ENCODE measurements at places on chromosomes 3 and 15.

- no peak for DNase-seq
Observed at GRCh38 chr3:62052331-62052730, 321.0 kb downstream of the FEZF2 start.

GRCh38 chr3:44334326-44334725 lies 4.2 kb upstream of the TCAIM start:
- DNase-seq: no peak

- DNase-seq: peak; percentile 50
Observed at GRCh38 chr3:188385295-188385694, 231.3 kb downstream of the LPP start.

DNA sequence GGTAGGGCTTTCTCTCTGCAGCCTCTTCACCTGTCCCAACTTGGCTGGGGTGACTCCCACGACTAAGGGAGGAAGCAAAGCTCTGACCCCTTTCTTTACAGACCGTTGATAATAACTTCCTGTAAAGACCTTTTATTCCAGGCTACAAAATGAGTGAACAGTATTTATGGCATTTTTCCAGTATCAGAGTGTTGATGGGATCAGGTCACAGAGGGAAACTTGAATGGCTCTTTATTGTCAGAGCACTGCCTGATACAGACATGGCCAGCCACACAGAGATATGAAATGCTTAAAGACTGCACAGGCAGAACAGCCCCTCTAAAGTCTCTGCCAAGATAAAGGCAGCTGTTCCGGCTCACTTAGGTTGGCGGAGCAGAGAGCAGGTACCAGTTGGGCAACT lies 1033.9 kb upstream of the NR2F2 start:
- no peak for DNase-seq

DNA sequence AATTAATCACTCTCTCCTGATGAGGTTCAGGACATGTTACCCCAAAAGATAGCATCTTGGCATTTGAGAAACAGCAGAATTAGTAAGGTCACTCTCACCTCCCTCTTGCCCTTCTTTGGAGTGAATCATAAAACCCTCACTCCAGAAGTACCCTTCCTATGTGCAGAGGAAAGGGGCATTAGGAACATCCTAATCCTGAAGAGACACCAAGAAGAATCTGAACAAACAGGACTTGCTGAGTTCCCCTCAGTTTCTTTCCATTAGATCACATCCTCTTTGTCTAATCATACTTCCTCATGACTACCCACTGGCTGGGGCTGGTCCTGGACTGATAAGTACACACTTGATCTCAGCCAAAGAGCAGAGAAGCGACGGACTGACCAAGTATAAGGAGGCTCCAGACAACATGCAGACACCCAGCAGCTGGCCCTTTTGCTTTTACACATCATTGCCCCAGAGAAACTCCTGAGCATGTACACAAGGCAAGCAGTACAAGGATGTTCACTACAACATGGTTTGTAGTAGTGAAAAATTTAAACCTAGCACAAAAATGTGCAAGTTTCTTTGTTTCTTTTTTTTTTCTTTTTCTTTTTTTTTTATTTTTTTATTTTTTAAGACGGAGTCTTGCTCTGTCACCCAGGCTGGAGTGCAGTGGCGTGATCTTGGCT lies 15.0 kb upstream of the TM6SF1 start:
- DNase-seq: peak; percentile 33

- DNase-seq: peak; percentile 63
Observed at GRCh38 chr3:45464336-45465170, 76.2 kb downstream of the LARS2 start.

- no peak for DNase-seq
Observed at GRCh38 chr3:86969500-86970189, 21.3 kb downstream of the VGLL3 start.

GRCh38 chr3:98644168-98644567 lies 50.8 kb upstream of the CPOX start:
- no peak for DNase-seq

- DNase-seq: no peak
Observed at GRCh38 chr3:45980229-45980813, 15.3 kb downstream of the FYCO1 start.

GRCh38 chr3:29583861-29584260 lies 303.0 kb downstream of the RBMS3 start:
- no peak for DNase-seq

GRCh38 chr3:187954873-187955586 lies 198.9 kb upstream of the LPP start:
- no peak for DNase-seq

GRCh38 chr3:65572175-65572777 lies 466.4 kb downstream of the MAGI1 start:
- DNase-seq: no peak

DNA sequence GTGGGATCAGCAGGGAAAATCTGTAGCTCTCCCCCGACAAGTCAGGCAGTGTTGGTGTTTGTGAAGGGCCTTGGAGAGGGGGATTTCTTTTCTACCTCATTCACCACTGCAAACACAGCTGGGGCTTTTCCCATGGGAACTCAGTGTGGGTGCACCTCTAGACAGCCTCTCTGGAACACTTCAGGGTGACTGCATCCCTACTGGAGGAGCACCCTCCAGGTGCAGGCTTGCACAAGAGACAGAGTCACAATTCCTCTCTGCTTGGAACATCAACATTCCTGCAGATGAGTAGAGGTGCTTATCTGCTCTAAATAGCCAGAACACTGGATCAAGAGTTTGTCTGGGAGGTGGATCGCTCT lies 72.7 kb upstream of the AKAP13 start:
- no peak for DNase-seq

GRCh38 chr3:124791639-124792151 lies 61.4 kb downstream of the UMPS start:
- DNase-seq: no peak

GRCh38 chr3:152269056-152269830 lies 514 bp downstream of the MBNL1 start:
- DNase-seq: peak; percentile 68

GRCh38 chr3:88133711-88134263 lies 16.0 kb upstream of the C3orf38 start:
- no peak for DNase-seq

GRCh38 chr3:132538072-132538471 lies 59.0 kb upstream of the ACKR4 start:
- DNase-seq: no peak

- no peak for DNase-seq
Observed at GRCh38 chr3:66518126-66518525, 17.3 kb upstream of the LRIG1 start.

GRCh38 chr15:90868261-90868689 lies at the start of gene FURIN:
Gene FURIN (plus strand): TSS chr15:90868588. CDS start chr15:90875741, 7,153 bp downstream.
- no peak for DNase-seq

GRCh38 chr15:98281130-98281529 lies 320.6 kb downstream of the ARRDC4 start:
- no peak for DNase-seq

DNA sequence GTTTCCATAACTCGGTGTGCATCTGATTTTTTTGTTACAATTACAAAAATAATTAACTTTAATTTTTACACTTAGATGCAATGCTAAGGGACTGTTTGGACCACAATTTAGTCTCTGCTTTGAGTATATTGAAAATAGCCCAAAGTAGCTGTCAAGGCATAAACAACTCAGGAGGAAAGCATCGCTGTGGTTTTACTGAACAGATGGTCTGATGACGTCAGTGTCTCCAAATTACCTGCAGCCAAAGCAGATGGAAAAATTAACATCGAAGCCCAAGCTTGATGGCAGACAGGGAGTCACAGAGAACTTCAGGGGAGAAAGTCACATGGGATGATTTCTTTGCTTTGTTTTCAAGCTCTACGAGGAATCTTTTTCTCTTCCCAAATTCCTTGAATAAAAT lies 83.1 kb upstream of the PLCL2 start:
- DNase-seq: no peak

DNA sequence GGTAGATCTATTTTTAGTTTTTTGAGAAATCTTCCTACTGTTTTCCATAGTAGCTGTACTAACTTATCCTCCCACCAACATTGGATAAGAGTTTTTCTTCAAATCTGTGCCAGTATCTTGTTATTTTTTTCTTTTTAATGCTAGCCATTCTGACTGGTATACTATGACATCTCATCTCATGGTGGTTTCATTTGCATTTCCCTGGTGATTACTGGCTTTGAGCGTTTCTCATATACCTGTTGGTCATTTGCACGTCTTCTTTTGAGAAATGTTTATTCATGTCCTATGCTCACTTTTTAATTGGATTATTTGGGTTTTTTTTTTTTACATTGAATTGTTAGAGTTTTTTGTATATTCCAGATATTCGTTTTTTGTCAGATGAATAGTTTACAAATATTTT lies 398.1 kb downstream of the OCA2 start:
- DNase-seq: no peak

GRCh38 chr3:46663591-46664135 lies 29.8 kb downstream of the ALS2CL start:
- DNase-seq: no peak

DNA sequence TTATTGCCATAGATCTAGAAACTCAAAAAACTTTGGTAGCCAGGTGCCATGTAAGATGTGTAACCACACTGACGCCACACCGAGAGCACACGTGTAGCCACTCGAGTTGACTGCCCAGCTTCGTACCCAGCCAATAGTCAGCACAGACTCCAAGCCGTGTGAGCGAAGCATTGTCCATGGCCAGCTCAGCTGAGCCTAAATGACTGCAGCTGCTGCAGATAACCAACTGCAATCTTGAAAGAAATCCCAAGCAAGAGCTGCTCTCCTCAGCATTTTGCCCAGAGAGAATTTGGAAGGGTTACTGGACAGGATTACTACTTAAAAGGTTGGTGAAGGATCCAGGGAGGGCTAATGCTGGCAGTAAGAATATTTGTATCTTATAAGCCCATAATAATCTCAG lies 193.0 kb upstream of the THRB start:
- DNase-seq: no peak

GRCh38 chr3:130514681-130515080 lies 2.3 kb upstream of the COL6A6 start:
- no peak for DNase-seq

- no peak for DNase-seq
Observed at GRCh38 chr15:81376231-81376630, 2.2 kb upstream of the TMC3 start.

DNA sequence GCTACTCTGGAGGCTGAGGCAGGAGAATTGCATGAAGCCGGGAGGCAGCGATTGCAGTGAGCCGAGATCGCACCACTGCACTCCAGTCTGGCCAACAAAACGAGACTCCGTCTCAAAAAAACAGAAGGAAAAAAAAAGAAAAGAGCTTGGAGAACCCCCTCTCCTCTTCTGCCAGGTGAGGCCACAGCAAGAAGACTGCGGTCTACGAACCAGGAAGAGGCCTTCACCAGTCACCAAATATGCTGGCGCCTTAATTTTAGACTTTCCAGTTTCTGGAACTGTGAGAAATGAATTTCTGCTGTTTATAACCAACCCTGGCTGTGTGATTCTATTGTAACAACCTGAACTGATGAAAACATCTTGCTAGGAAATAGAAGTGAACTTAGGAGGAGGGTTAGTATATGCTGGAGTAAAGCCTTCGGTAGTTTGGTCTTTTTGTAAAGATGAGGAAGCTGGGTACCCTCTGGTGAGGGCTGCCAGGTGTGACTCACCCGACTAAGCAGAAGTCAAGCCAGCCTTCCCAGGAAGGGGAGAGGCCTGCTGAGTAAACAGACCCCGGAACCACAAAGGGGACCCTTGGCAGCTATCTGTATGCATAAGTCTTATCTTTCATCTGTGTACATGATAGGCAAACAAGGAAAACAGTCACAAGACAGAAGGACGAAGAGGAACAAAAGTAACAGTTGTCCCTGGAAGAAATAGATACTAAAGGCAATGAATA lies 78.7 kb downstream of the KLF13 start:
- peak; percentile 25 for DNase-seq

DNA sequence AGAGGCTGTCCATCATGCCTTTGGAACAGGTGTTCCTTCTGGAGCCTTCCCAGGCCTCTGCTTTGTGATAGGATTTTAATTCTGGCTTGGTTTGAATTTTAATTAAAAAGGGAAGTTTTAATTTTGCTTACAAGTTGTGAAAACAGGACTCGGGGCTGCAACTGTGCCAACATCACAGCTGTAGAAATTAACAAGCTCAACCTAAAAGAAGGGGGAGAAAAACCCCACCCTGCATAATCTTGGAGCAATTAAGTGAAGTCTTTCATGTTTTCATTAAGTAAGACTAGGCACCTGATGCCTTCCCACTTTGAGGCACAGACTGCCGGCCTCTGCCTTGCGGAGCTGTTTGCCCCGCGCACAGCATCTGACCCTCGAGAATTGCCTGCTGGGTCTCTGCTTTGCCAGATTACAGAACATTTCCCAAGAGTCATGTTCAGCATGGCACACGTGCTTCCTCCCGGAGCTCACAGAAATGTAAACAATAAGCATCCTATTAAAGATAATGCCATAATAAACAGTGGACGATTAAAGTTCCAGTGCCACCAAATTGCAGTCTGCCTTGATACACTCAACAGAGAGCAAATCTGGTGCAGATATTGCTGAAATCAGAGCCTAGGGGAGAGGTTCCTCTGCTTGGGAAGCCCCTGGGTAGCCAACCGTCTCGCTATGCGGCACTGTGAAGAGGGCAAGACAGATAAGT lies 364.2 kb downstream of the LRTM1 start:
- no peak for DNase-seq

DNA sequence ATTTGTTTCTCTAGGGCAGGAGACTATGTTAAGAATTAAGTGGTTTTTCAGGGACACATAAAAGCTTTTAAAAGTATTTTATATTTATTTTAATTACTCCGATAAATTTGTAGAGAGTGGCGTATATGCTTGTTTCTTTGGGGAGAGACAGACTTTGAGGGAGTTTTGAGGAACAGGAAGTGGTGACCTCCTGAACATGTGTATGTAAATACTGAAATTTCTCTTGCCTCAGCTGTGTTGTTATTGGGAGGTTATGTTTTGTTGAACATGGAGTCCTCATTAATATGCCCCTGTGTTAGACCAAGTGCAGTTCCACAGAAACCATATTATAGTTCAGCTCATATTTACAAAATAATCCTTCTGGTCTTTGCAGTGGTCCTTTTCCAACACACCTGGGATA lies 41.8 kb upstream of the UTS2B start:
- no peak for DNase-seq

DNA sequence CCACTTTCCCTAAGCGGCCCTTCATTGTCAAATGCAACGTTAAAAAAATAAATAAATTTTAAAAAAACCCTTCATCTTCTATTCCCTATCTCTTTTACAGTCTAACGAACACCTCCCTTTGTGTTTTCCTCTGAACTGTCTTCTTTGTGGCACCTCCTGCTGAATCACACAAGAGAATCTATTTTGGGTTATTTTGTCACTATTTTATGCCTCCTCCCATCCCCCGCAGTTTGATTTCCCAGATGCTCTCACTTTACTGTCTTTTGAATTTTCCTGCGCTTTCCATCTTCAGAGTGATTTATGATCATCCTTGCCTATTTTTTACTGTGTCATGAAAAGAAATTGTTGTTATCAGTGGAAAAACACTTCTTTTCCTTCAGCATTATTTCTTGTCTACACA lies 32.5 kb downstream of the RYR3 start:
- DNase-seq: no peak

DNA sequence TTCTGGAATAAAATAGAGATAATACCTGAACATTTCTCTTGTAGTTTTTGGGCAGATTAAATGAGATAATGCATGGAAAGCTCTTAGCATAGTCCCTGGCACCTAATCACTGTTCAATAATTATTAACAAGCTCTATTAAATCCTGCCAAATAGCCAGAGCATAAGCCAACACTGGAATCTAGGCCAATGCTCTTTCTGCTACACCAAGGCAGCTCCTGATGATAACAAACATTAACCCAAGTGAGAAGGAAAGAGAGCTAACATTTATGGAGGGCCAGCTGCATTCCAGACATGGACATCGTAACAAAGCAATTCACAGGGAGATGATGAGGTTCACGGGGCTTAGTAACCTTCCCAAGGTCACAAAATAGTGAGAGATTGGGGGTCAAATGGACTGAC lies 23.3 kb downstream of the LARP6 start:
- no peak for DNase-seq

GRCh38 chr15:82788496-82788895 lies 17.4 kb downstream of the FSD2 start:
- no peak for DNase-seq

All from CD4-positive, alpha-beta T cell treated with Interferon gamma for 1 hour (primary cell).